Activated T-cell treated with anti-CD3 and anti-CD28 coated beads for 24 hours (primary cell): ENCODE measurements at places on chromosomes 4 and X.

DNA sequence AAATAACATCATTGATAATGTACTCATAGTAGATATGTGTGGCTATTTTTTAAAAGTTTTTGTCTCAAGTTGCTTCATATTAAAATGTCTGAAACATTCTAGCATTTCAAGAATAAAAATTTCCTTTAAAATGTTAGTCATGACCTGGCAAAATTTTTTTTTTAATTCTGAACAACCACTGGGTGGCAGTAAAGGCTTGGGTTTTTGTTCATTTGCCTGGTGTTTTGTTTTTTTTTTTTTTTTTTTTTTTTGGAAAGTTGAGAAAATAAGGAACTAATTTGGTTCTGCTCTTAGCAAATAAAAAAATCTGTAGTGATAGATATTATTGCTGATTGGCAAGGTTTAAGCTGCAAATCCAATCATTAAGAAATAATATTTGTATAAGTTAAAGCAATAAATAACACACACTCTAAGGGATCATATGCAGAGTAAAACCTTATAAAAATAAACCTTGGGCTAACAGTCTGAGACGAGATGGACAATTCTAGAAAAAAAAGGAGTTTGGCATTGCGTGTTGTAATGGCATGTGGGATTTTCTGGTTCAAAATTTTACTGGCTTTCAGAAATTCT lies 81.4 kb downstream of the CEP44 start:
- DNase-seq = no peak

- peak; percentile 21 for DNase-seq
Measured at GRCh38 chrX:8743126-8743732, 11.3 kb upstream of the ANOS1 start.

DNA sequence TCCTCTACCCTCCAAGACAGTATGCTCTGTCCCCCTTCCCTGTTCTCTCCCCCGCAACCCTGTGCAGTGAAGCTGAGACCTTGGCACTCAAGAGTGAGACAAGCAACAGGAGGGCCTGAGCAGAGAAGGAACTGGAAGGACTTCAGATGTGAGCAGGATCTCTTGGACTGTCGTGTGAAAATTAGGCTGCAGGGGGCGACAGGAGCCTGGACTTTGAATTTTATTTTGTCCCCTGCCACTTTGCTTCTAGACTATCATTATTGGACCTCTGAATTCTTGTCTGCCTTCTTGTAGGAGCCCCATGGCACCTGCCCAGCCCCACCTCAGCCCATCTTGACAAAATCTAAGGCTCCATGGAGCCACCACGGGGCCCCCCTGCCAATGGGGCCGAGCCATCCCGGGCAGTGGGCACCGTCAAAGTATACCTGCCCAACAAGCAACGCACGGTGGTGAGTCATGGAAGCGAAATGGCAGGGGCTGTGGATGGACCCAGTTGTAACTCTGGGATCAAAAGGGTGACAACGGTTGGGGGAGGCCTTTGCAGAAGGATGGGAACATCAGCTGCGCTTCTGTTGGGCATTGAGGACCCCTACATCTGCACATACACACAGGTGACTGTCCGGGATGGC lies 1.7 kb downstream of the ARAF start:
- DNase-seq = no peak

GRCh38 chr4:59597536-59598329 lies 1602.4 kb upstream of the ADGRL3 start:
- DNase-seq = no peak

- no peak for DNase-seq
Measured at GRCh38 chr4:13209600-13209999, 274.5 kb downstream of the RAB28 start.

DNA sequence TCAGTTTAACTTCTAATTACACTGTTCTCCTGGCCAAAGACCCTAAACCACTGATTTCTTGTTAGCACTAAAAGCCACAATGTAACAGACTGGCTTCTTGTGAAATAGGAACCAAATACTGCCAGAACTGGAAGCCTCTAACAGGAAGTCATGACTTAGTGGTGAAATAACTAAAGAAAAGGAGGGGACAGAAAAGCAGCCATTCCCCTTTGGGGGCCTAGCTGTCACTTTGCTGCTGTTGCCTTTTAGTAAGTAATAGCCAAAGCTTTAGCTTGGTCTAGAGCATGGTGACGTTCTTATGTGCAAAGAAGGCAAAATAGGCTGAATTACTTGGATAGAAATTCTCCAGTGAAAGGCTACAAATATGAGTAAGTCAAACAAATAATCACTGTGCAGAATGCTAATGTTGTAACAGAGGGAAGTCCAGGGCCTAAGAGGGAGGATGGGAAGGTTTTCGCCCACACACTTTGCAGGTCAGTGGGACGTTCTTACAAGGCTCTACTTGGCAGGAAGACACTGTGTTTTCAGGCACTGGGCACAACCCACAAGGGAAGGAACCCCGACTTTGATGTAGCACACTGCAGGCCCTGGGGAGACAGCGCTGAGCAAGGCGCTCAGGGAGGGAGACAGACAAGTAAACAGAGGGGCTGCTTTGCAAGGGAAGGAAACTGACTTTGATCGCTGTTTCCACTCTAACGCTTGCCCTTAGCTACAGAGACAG lies 16.7 kb downstream of the GAB3 start:
- no peak for DNase-seq

DNA sequence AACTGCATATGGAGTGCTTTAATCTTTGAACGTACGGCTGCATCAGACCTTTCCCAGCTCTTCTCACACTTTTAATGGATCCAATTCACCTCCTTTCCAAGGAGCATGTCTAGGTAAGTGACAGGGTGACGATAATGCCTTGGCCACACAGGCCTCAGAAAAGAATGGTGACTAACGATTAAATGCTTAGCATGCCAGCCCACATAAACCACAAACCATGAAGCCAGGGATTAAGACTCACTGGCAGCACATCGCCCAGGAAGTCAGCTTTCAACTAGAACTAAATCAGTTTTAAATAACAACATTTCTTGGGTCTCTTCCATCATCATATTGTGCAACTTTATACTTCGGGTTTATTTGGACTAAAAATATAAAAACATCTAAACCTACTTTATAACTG lies 28.7 kb downstream of the INPP4B start:
- DNase-seq = peak; percentile 30

GRCh38 chr4:60805500-60806313 lies 394.4 kb upstream of the ADGRL3 start:
- DNase-seq = no peak

DNA sequence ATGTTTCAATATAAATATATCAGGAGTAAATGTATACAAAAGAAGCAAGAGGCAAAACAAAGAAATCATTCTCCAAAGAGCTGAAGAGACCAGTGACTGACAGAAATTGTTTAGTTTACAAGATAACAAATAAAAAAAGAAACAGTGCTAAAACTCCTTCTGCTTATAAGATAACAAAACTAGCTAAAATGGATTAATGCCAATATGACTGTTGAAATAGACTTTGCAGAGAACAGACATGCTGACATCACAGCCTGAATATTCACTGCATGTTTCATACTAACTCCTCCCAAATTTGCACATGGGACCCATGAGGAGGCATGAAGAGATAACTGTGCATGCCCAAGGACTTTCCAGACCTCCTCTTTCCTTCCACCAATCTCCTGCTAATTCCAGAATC lies 6.2 kb upstream of the GABRA4 start:
- DNase-seq = no peak

DNA sequence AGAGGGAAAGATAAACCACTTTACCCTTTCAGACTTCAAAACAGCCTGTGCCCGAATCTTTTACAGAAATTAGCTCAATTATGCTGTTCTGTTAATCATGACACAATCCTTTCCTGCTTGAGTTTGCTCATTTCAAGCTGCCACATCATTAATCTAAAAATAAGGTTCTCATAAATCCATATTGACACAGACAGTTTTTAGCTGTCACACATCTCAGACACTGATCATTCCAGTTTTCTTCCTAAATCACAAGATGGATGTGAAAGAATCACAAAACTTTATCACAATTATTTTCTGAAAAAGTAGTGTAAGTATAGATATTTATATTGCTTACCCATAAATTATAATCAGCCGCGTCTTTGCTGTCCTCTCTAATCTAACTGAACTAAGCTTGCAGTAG lies 27.9 kb upstream of the AMELX start:
- DNase-seq = no peak

DNA sequence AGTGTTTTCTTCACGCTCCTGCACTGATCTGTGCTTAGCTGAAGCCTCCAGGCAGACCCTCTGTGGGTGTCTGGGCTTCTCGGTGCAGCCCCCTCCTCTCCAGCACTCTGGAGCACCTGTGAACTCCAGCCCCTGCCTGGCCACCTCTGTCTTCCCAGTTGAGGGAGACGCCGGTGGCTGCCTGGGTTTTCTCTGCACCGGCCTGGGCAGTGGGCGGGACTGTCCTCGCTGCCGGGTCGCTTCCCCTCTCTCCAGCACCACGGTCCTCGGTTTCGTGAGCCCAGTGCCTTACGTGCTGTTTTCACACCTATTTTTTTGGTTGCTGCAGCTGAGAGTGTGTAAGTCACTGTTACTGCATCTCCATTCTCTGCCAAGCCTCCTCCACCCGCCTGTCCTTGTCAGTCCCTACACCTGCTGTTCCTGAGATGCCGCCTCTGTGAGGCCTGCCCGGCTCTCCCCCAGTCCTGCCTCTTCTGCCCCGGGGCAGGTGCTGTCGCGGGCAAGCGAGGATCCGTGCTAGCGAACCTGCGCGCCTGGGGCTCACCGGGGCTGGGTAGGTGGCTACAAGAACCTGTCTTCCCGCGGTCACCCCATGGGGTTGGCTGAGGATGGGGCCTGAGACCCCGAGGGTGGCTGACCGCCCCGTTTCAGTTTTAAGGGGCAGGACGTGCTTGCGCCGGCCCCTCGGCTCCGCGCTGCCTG lies 2.4 kb upstream of the FGFRL1 start:
- DNase-seq = no peak

GRCh38 chr4:137635108-137635507 lies 102.8 kb upstream of the PCDH18 start:
- DNase-seq = no peak

- DNase-seq = no peak
Measured at GRCh38 chr4:78418406-78418805, 133.2 kb upstream of the ANXA3 start.

GRCh38 chr4:41537292-41537890 lies 566 bp upstream of the LIMCH1 start:
- DNase-seq = no peak

GRCh38 chr4:140995058-140995457 lies 138.2 kb downstream of the RNF150 start:
- no peak for DNase-seq

DNA sequence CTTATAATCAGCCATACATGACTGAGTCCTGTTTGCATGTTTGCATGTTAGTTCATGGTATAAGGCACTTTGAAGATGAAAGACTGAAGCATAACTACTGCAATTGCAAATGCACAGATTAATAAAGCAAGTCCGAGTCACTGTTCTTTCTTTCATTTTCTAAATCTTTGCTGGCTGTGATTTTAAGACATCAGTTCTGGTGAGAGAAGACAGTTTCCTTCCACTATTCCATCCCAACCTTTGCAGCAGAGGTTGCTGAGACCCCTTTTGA lies 28.3 kb downstream of the RASL11B start:
- DNase-seq = no peak

GRCh38 chrX:55488006-55488592 lies 1.5 kb downstream of the USP51 start:
- no peak for DNase-seq

GRCh38 chrX:99242001-99242400 lies 1168.1 kb downstream of the PCDH19 start:
- no peak for DNase-seq

DNA sequence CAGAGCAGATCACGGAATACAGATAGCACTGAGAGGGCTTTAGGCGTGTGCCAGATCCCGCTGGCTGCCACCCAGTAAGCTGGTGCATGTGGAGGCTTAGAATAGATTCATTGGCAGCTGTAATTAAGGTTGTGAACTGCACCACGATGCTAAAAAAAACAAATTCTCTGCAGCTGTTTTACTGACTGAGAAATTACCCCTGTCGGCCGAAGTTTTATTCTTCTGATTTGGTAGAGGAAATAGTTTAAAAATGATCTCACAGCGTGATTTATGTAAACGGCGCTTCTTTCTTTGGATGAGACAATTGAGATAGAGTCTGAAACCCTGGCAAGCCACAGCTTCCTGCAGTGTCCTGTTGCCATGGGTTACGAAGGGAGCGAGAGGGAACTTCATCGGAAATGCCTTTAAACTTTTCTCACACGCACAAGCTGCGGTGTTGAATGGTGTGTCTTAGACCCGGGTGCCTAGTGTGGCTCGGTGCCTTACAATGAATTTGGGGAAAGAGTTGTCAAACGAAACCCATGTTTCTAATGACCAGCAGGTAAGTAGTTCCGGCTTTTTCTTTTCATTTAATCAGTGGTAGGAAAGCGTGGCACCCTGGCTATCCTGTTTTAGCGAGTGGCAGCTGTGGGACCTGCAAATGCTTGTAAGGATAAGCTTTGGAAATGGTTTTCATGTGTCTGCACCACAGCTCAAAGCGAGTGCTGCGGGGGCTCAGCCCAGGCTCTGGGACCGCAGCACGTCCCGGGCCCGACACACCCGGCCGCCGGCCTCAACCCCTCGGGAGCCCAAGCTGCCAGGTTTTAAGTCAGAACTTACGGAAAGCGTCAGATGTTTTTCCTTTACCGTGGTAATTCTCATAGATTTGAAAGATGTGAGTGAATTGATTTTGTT lies 71.7 kb upstream of the HGFAC start:
- DNase-seq = peak; percentile 9

DNA sequence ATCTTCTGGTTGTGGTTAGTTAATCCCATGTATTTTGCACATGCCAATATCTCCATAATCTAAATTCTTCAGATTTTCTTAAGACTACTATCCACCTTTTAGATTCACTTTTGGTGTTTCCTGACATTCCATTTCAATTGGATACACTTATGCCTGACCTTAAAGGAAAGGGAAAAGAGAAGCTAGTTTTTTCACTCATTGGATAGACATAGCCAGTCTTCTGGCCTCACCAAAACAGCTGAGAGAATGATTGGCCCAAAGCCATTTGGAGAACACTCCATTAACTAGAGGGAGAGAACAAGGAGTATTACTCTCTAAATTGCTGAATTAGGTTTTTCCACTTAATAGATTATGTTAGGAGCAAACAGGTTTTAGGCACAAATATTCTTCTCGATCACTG lies 4.0 kb downstream of the PRPS1 start:
- DNase-seq = no peak

- DNase-seq = no peak
Measured at GRCh38 chr4:138341739-138342415, 99.7 kb upstream of the SLC7A11 start.
